ENCODE measurements at places on chromosomes 5 and 9.

- no peak for DNase-seq
Observed at GRCh38 chr9:78713614-78714405, 416.9 kb downstream of the PSAT1 start.

- DNase-seq = no peak
Observed at GRCh38 chr5:31806561-31806960, 167.6 kb downstream of the PDZD2 start.

GRCh38 chr5:45110399-45110798 is 301.7 kb downstream of the MRPS30 start:
- DNase-seq = no peak

GRCh38 chr5:36179950-36180349 is 28.0 kb downstream of the SKP2 start:
- no peak for DNase-seq

GRCh38 chr9:94655739-94656138 is 16.4 kb upstream of the FBP1 start:
- no peak for DNase-seq

GRCh38 chr5:143933451-143933850 is 121.5 kb downstream of the HMHB1 start:
- DNase-seq = no peak

DNA sequence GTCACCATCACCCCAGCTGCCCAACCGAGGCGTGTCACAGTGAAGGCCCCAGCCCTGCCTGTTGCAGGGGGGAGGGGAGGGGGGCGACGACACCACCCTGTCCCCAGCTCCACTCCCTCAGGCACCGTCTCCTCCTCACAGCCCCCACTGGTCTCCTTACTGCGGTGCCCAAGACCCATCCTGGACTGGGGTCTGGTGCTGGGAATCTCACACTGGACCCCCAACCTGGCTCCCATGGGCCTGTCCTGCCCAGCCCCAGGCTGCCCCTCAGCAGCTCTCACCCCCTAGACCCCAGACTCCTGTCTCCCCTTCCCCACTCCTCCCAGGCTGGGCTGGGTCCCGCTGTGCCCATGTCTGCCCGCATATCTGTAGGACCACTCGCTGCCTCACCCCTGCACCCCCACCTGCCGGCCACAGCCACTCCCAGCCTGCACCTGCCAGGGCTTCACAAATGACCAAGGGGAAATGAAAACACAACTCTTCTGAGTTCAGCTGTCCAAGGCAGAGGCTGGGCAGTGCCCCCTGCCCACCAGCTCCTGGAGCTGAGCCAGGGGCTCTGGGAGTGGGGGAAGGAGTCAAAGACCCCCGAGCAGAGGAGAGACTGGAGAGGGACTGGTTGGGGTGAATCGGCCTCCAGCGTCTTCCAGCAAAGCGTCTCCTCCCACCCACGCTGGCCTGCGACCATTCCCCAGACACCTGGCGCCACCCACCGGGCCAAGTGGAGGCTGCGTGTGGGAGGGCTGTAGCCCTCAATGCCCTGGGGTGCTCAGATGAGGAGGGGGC is 32.6 kb upstream of the EGFL7 start:
- peak; percentile 33 for DNase-seq

DNA sequence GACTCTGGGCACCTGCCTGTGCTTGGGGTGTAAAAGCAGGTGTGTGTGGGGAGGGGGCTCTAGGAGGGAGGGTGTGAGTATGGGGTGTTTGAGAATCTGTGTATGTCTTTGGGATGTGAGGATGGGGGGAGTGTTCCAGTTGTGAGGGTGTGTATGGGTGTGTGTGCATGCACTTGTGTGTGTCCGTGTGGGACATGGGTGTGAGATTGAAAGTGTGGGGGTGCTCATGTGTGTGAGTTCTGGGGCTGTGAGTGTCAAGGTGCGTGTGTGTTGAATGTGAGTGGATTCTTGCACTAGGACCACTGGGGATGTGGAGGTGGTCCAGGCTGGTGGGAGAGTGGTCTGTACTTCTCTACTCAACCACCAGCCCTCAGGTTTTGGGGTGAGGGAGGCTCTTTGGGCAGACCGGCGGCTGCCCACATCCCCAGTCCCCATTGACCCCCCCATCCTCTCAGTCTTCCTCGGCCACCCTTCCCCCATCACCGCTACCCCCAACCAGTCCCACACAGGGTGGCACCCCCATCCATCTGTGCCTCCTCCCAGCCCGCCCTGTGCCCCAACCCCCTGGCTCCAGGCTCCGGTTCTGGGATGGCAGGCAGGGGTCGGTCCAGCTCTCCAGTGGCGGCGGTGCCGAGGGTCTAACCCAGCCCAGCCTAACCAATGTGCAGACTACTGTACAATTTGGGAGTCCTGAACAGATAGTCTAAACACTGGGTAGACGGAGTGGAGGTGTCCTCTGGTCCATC is 31.5 kb downstream of the GOLGA2 start:
- no peak for DNase-seq

DNA sequence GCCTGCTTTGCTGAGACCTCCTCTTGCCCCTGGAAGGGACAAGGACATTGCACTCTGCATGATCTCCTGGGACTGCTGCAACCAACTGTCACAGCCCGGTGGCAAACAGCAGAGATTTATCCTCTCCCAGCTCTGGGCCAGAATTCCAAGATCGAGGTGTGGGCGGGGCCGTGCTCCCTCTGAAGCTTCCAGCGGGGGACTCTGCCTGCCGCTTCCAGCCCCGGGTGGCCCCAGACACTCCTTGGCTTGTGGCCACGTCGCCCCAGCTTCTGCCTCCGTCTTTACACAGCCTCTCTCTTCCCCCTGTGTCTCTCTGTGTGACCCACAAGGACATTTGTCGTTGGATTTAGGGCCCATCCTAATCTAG is 67.1 kb downstream of the COL5A1 start:
- no peak for DNase-seq

DNA sequence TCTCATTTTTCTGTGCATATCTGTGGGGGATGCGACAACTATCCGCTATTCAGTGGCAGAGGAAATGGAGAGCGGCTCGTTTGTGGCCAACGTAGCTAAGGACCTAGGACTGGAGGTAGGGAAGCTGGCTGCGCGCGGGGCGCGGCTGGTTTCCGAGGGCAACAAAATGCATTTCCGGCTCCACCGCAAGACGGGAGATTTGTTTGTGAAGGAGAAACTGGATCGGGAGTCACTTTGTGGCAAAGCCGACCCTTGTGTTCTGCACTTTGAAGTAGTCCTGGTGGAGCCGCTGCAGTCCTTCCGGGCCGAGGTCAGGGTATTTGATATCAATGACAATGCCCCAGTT is 320 bp downstream of the PCDHB1 start:
- no peak for DNase-seq

GRCh38 chr9:101326501-101326900 is 58.3 kb downstream of the BAAT start:
- DNase-seq = no peak

DNA sequence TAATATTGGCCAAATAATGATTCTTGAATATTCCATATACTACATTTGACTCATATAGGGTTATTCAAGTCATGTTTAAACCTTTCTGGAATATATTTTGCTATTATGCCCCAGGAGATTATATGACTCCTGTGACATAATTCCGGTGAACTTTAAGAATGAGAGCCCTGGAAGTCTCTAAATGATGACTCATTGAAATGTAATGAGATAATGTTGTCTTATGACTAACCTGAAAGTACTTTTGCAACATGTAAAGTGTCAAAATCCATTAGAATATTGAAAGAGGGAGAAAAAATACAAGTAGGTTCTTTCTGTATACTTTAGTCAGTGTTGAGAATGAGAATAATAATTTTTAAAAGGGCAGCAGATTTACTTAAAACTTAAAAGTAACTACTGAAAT is 830.4 kb downstream of the MAT2B start:
- DNase-seq = no peak

DNA sequence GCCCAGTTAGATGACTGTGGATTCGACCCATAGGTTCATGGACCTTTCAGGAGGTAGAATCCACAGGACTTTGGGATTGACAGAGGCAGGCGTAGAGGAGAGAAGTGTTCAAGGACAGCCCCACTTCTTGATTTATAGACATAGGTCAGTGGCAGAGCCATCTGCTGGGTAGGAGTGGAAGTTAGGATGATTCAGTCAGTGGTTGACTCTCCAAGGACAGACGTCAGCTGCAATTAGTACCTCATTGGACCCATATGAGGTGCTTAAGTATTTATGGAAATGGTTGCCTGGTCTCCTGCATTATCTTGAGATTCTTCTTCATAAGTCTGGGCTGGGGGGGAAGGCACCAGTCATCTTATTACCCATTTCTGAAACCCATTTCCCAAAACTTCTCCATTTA is 70.9 kb downstream of the SH3RF2 start:
- DNase-seq = no peak

DNA sequence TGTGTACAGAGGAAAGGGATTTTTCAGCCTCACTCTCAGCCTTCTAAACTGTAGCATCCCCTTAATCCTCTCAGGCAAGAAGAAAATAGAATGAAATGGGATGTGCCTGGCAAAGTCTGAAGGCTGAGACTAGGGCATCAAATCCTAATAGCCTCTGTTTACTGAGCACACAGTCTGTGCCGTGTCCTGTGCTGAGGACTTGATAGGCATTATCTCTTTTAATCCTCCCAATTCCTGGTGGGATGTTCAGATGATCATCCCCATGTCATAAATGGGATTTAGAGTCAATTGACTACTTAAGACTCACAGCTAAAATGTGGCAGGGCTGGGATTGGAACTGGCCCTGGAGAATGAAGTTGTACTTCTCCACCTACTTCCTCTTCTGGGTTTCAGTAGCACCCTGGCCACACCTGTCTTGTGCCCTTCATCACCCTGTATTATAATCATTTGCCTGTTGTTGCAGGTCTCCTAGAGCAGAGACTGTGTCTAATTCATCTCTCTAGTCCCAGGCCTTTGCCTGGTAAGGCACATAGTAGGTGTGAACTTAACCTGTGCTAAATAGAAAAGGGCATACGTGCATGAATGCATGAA is 81.0 kb downstream of the WWC1 start:
- DNase-seq = no peak

- no peak for DNase-seq
Observed at GRCh38 chr5:66517351-66517750, 78.8 kb upstream of the MAST4 start.

- no peak for DNase-seq
Observed at GRCh38 chr5:111068213-111068612, 3.3 kb upstream of the TSLP start.

DNA sequence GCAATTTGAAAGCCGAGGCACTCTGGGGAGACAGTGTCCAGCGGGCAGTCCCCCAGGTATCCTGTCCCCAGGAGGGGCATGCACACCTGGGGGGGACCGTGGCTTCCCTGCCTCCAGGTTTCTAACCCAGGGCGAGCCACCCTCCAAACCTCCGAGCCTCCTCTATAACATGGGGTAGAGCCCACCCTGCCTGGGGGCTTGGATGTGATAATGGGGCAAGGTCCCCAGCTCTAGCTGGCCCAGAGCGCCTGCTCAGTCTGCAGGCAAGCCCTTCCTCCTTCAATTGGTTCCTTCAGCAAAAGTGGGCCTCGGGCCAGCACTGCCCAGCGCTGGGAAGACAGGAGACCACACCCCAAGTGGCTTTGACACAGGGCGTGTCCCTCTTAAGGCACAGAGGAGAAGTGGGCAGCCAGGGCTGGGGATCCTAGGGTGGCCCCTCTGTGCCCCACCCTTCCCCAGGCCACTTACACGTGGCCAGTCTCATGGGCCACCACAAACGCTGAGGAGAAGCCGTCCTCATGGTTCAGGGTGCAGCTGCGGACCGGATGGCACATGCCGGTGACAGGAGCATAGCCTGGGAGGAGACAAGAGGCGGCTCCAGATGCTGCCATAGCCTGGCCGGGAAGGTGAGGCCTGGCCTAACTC is 94.3 kb downstream of the ZNF354C start:
- DNase-seq = no peak

DNA sequence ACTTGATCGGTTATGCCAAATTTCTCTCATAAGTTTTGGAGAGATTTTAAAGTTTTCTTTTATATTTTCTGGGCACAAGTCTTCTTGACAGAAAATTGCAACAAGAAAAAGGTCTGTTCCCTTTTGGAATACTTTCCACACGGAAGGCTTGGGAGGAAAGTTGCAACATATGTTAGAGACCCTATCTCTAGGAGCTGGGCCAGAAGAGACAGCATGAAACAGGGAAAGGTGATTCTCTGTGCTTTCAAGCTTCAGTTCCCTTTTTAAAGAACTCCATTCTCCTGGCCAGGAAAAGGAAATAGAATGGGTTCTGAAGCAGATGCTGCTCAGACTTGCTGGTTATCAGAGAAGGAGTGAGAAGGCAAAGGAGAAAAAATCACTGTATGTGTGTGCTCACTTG is 368.3 kb downstream of the SPATA31D1 start:
- no peak for DNase-seq

DNA sequence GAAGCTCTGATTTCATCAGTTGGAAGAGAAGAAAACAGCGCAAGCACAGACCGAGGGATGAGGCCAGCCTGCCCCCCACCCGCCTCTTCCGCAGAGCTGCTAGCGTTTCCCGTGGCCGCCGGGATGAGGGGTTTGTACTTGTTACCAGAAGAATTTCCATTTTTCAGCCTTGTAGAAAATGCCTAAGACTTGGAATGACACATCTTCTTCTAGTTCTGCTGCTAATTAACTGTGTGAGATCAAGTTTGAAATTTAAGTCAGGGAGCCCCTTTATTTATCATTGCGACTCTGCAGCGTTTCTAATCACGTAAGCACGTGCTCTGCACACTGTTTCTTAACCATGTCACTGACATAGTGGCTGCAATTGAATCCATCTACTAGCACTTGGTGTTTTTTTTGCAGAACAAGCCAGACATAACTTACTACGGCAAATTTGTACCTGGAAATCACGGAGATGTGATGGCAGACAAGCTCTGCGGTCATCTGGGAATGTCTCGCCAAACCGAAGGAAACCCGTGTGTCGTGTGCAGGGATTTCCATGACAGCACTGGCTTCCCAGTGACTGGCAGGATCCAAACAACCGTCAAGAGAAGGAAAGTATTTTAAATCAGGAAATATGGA is 41.8 kb upstream of the ROR2 start:
- DNase-seq = no peak

- no peak for DNase-seq
Observed at GRCh38 chr5:161093100-161093499, 241.1 kb upstream of the ATP10B start.

DNA sequence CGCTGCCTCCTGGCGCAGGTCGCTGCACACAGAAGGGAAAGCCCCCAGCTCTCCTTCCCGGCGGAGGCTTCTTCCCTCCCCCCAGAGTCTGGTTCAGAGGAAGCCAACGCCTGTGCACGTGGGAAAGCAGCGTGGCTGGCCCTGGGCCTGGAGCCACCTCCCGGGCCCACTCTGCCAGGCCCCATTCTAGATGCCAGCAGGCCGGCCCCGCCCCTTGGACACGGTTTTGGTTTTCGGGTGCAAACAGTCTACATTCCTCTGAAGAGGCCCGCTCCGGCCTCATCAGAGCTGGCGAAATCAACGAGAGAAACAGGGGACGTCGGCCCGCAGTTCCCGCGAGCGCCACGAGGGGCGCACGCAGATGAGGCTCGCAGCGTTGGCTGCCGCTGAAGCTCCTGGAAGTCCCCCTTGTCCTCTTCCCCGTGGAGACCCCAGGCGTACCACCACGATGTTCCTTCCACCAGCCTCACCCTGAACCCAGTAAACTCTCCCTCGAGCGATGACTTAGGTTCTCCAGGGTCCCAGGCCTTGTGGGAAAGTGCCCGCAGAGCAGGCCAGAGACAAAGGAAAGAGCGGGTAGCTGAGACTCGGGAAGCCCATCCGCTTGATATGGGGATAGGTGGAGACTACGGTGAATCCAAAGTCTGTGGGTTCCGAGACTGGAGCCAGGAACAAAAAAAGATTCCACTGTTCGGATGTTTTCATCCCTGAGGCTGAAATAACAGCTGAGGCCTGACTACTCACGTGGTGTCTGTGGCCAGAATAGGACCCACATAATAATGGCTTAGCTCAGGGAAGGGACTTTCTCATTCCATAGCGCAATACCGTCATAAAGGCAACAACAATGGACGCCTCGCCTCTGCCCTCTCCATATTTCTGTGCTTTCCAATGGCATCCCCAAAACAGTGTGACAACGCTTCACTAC is 64.2 kb downstream of the KLF4 start:
- peak; percentile 47 for DNase-seq

Data from head of caudate nucleus (tissue), 42 donors.